ENCODE measurements at places on chromosomes 12 and 14. TPM values are rescaled to one million over a fixed set of nuclear protein-coding genes. Genes with fewer than 3 reads are reported as not detected.

GRCh38 chr12:33944703-33945437 lies 77.4 kb upstream of the ALG10 start:
- DNase-seq, result no peak

DNA sequence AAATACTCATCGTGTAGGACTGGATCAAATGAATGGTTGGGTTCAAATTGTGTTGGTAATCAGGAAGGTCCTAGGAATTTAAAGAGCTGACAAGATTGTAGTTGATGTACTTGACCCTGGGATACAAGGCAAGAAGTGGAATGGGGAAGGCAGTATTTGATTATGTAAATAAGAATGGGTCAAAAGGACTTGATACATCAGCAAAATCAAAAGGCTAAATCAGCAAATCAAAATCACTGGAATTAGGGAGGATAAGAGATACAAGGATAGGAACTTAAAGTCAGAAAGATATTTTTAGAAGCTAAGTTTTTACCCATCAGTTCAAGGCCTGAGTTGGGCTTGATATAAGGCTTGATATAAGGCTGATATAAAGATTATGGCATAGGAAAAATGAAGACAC lies 65.8 kb downstream of the VEZT start:
- DNase-seq, result no peak

GRCh38 chr12:65818454-65819382 lies 5.6 kb upstream of the HMGA2 start:
- no peak for DNase-seq

- no peak for DNase-seq
Observed at GRCh38 chr12:131948166-131948712, 1.5 kb upstream of the EP400 start.

DNA sequence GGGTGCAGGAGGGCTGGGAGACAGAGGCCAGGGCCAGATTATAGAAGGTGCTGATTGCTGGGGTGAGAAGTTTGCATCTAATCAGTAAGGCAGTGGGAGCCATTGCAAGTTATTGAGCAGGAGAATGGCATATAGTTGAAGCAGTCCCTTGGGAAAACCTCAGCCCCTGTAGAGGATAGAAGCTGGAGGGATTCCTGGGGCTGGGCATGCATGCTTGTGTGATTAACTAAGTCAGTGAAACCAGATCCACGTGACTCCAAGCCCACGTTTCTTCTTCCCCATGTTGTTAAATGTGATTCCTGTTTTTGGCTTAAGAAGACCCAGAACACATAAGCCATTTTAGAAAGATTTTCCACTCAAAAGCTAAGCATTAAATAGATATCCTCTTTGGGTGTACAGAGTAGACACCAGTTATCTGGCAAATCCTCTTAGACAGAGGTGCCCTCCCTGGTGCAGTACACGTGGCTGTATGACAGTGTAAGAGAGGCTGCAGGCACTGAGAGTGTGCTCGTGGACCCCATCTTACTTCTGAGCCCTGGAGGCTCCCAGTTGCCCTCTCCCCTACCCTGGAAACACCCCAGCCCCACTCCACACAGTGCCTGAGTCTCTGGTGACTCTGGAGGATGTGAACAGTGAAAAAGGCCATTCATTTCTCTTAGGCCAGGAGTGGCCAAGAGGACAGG lies 3.2 kb downstream of the C14orf132 start:
- DNase-seq, result no peak

GRCh38 chr12:6426882-6427671 lies 17.7 kb upstream of the CD27 start:
- DNase-seq, result no peak

DNA sequence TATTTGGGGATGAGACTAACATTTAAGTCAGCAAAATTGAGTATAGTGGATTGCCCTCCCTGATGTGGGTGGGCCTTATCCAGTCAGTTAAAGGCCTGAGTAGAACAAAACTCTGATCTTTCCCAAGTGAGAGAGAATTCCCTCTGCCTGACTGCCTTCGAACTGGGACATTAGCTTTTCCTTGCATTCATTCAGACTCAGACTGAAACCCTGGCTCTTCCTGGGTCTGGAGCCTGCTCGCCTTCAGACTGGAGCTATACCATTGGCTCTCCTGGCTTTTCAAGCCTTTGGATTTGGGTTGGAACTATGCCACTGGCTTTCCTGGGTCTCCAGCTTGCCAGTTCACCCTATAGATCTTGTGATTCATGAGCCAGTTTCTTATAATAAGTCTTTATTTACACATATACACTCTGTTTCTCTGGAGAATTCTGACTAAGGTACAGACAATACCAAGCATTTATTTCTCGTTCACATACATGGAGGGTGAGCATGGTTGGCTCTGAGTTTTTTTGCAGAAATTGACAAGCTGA lies 296.5 kb downstream of the ERC1 start:
- DNase-seq, result peak; percentile 84

GRCh38 chr12:14769969-14770495 lies 33.2 kb downstream of the WBP11 start:
- peak; percentile 77 for DNase-seq

- no peak for DNase-seq
Observed at GRCh38 chr14:52053044-52053443, 15.8 kb downstream of the NID2 start.

DNA sequence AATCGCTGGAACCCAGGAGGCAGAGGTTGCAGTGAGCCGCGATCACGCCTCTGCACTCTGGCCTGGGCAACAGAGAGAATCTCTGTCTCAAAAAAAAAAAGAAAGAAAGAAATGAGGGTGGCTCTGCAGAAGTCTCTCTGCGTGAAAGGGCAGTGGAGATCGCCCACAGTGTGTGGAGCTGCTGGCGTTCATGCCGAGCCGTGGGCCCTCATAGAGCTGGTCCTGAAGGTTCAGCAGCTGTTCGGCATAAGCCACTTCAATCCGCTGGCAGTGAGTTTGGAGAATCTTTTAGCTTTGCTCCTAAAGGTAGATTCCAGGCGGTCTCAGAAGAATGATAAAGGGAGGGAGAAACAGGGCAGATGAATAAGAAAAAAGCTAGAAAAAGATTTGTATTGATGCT lies 36.7 kb upstream of the ATP2A2 start:
- DNase-seq, result no peak

DNA sequence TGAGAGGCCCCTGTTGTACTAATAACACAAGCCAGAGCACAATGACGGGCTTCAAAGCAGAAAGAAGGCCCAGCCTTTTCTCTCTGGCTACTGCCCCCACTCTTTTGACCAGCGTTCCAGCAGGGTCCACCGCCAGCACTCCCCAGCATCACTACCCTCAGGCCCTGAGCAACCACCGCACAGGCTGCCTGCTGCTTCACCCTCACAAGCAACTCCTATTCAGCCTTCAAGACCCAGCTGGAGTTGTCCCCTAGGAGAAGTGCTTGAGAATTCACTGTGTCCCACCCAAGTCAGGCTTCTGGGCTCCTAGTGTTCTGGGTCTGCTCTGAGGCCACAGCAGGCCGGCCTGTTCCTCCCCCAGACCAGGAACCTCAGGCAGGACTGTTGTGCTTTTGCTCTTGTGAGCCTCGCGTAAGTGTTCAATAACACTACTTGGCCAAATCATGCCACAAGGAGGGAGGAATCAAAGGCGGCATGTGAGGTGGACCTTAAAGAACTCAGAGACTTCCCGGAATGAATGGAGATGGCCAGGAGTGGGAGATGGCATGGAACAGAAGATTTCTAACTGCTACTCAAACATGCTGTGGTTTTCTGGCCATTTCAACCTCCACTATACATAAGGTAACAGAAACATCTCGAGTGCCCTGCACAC lies 83.3 kb upstream of the GPR68 start:
- DNase-seq, result no peak

GRCh38 chr12:16587514-16587913 lies 18.4 kb downstream of the LMO3 start:
- DNase-seq, result no peak

Gene SAMD15
- 2.0 TPM for total RNA-seq

DNA sequence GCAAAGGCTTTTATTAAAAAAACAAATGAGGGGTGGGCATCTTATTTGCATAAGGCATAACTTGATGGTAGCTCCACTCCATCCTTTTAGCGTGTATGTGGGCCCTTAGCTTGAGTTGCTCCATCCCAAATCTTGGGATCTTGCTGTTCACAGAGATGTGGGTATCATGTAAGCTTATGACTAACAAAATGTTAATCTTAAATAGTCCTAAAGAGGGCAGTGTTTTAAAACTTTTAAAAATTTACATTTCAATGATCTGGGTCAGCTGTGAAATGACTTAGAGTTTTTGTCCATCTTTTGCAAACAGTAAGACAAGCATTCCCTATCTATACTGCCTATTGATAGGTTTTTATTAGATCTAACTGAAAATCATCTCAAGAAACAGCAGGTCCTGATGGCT lies 86.0 kb downstream of the SLCO1A2 start:
- DNase-seq, result peak; percentile 28

DNA sequence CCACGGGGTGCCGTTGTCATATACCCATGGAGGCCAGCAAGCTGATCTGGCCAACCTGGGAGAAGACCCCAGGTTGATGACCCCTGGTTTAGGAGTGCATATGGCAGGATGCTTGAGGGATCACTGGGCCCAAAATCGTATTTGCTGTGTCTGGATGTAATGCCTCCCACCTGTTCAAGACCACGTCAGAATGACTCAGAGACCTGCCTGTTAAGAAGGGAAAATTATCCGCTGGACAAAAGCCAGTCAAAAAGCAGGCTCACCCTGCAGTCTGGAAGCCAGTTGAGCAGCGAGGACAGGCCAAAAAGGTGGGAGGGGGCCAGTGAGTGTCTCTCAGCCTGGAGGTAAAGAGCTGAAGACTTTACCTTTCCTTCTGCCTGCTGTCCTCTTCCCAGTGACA lies 449.2 kb downstream of the DPF3 start:
- DNase-seq, result no peak

GRCh38 chr14:104706733-104707607 lies 17.1 kb upstream of the ADSS1 start:
- no peak for DNase-seq

- DNase-seq, result no peak
Observed at GRCh38 chr12:51682981-51683380, 91.9 kb downstream of the SCN8A start.

Gene GPR68
- total RNA-seq, result not detected

GRCh38 chr12:59646636-59647035 lies 50.8 kb downstream of the SLC16A7 start:
- no peak for DNase-seq

GRCh38 chr12:24256684-24257083 lies 307.2 kb upstream of the SOX5 start:
- DNase-seq, result no peak

Gene GRIP1
- 2.1 TPM for total RNA-seq

DNA sequence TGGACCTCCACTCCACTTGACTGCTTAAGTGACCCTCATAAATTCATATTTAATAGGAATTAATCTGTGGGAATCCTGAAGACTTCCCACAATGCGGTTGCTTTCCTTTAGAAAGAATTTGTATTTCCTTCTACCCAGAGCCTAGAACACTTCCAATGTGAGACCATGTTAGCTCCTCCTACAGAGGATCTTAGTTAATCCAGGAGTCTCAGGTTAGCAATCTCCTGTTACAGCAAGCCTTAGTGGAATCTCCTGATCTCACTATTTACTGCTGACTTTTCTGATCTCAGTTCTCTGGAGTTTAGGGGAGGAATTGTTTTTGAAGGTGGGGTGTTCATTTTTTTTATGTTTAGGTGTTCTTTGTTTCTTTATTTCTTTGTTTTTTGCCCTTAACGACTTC lies 186.0 kb downstream of the SLC25A21 start:
- DNase-seq, result no peak

DNA sequence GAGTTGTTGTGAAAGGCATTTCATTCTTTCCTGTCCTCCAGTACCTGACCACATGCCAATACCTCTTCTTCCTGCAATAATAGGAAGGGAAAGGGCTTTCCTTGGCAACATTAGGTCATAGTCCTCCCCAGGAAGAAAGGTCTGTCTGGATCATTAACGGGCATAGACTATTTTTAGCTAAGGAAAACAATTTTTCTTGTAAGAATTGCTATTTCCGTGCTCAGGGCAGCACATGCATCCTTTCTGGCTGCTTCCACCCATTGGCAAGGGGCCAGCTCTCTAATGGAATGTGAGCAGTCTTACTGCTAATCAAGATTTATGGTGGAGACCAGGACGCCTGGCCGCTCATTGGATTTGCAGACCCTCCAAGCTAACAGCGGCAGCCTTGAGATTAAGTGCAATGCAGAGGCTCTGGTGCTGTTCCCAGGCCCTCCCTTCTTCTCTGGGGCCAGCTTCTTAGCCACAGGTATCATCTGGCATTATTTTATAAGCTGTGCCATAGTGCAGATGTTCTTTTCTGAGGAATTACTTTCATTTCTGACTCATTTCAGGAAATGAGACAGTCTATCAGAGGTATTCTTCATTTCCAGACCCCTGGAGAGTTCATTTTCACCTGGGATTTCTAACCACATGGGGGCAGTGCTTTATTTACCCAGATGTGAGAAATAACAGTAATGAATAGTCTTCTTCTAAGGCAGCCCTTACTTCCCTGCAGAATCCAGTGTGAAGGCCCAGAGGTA lies 52.9 kb downstream of the ANO6 start:
- peak; percentile 59 for DNase-seq

- DNase-seq, result no peak
Observed at GRCh38 chr12:120142231-120142877, 25.8 kb upstream of the RAB35 start.

- no peak for DNase-seq
Observed at GRCh38 chr12:78269620-78270019, 438.9 kb downstream of the NAV3 start.

DNA sequence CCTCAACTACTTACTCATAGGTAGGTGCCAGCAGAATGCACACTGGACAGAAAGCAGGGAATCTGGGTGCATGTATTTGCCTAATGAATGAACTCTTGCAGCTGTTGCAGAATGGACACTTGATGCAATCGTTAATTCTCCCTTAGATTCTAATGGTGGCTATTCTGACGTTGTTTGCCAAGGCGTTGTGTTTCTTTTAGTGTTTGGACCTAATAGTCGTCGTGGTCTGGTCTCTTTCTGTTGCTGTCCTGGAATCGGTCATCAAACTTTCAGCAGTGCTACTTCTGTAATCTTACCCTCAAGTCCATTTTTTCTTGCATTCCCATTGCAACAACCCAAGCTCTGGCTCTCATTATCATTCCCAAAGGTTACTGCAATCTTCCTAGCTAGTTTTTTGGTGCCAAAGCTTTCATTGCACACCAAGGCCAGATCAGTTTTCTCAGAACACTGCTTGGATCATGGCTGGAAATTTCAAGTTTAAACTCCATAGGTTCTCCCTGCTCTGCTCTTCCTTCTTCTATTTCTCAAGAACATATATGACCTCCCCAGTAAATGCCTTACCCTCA lies 31.3 kb downstream of the BMP4 start:
- no peak for DNase-seq

Data from SK-MEL-5 (cell line).